Astrocyte of the spinal cord (primary cell): ENCODE measurements at places on chromosomes 12 and 14.

GRCh38 chr14:51602310-51602709 is 49.4 kb upstream of the FRMD6 start:
- DNase-seq: no peak

GRCh38 chr12:9717070-9717925 is 15.6 kb downstream of the CLECL1 start:
- DNase-seq: no peak

DNA sequence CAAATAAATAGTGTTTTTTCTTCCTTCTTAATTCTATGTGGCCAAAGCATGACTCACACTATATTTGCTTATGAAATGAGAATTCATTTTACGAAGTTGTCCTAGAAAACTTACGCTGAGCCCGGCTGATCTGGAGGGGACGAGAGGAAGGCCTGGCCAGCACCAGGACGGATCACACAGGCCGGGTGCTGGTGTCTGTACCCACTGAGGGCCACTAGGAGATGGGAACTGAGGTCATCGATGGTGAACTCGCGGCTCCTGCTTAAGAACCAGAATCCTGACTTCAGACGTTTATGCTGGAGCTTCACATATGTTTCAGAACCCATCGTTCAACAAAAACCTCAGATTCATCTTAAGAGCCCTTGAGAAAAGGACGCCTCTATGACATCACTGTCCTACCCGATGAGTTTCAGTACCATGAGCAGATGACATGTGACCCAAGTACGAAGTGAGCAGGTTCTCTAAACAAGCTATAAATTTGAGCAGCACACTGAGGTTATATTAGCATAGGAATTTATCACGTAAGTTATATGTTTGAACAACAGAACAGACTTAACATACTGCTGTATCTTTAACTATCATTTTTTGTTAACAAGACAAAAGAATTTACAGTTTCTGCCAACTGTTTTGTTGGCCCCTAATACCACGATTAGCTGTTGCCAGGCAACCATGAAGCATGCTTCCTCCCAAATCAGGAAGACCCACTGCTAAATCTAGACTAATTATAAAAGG is 111.9 kb downstream of the FOXN3 start:
- peak; percentile 71 for DNase-seq

GRCh38 chr14:98608071-98609060 is 663.6 kb downstream of the BCL11B start:
- DNase-seq: no peak
